ENCODE measurements at places on chromosomes 7 and 10.
A peak's percentile ranks its signal among the peaks of the same experiment; 100 is the strongest.

DNA sequence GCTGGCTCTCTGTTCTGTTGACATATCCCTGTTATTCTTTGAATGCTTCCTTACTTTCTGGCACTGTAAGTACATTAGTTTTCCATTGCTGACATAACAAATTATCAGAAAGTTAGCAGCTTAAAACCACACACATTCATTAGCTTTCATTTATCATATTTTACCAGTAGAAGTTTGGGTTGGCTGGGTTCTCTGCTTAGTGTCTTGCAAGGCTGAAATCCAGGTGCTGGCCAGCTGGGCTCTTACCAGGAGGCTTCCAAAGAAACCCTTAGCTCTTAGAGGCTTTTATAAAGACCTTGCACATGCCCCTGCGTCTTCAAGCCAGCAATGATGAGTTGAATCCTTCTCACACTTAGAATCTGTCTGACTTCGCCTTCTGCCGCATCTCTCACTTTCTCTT is 160.6 kb downstream of the MLLT10 start:
- DNase-seq = no peak

DNA sequence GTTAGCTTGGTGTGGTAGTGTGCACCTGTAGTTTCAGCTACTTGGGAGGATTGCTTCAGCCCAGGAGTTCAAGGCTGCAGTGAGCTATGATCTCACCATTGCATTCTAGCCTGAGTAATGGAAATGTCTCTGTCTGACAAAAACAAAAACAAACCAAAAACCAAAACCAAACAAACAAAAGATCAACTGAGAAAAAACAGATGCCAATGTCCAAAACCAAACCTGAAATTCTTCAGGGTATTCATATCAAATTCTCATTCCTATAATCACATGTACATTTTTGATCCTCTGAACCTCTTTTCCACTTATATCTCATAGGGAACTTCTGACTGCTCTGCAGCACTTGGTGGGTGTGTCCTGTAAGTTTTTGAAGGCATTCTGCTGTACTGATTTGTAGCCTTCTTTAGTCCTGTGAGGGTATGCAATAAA is 87.0 kb downstream of the CDK6 start:
- no peak for DNase-seq

DNA sequence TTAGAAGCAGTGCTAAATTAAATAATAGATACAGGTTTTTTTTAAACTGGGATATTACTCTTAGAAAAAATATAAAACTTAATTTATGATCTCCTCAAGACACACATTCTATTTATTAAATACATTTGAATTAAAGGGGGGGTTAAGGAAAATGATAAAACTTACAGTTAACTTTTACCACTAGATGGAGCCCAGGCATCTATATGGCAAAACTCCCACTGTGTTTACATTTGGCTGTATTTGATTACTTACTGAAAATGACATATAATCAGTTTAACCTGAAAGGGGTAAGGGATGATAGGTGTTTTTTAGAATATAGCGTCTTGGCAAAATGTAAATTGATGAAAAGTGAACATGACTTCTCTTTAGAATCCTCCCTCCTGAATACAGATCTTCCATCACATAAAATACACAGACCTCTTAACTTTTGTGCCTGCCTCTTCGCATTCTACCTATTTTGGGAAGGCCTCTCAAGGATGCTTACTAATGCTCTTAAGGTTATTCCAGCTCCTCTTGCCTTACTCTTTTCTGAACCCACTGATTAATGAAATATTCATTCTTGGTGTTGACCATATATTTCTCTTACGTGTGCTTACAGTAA is 235.7 kb downstream of the AGMO start:
- peak; percentile 56 for DNase-seq

DNA sequence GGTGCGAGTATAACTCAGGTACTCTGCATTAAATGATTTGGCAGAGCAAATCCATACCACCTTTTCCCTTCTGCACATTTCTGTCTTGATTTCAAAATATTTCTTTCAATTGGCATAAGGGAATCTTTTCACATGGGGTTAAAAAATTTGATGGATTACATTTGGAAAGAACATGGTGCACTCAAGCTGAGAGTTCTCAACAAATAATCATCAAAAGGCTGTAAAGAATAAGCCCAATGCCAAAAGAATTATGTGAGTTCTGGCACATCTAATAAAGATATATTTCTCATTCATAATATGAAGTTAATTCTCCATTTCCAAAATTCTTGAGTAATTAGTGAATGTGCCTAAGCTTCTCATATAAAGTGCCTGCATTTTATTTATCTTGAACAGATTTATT is 223.1 kb downstream of the GPR37 start:
- peak; percentile 30 for DNase-seq

DNA sequence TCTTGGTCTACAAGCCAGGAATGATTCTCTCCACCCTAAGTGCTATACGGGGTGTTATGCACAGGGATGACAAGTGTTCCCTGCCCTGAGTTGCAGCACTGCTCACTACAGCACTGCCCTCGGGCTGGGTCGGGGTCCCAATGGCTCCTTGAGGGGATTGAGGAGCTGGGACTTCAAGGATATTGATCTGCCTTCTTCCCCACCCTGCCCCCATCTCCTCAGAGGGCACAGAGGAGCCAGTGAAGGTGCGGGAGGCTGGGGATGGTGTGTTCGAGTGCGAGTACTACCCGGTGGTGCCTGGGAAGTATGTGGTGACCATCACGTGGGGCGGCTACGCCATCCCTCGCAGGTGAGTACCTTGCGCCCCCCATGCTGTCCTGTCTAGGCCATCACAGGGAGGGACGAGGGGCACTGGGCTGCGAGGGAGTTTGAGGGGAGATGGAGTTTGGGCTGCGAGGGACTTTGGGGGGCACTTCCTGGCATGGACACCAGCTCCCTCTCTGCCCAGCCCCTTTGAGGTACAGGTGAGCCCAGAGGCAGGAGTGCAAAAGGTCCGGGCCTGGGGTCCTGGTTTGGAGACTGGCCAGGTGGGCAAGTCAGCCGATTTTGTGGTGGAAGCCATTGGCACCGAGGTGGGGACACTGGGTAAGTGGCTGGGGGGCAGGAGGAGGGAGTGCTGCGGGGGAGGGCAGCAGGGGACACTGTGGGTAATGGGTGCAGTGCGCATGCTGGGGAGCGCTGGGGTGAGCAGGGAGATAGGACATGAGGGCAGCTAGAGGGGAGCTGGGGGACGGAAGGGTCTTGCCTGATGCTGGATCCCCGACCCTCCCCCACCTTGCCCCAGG is 10.3 kb downstream of the FLNC start:
- DNase-seq = no peak

GRCh38 chr7:74141705-74142104 is 32.5 kb upstream of the EIF4H start:
- no peak for DNase-seq

GRCh38 chr10:6274040-6274439 is 71.3 kb downstream of the PFKFB3 start:
- no peak for DNase-seq

DNA sequence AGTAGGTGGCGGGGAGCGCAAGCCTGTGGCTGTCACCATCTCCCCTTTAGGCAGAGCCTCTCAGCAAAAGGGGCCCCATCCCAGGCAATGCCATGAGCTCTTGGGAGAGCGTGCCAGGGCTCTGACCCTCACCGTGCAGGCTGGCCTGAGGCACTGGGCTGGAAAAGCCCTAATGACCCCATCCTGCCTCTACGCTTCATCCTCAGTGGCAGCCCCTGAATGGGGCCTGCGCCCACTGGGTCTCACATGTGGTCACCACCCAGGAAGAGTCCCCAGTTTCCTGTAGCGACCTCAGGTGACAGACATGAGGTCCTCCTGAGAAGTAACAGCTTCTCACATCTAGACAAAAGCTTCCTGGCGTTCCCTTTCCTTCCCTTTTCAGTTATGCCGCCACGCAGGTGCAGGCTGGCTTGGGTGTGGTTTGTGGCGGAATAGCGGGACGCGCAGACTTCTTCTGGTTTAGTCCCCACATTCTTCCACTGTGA is 59.2 kb downstream of the CLEC2L start:
- DNase-seq = no peak

- DNase-seq = no peak
Measured at GRCh38 chr7:157972914-157973313, 614.7 kb downstream of the PTPRN2 start.

DNA sequence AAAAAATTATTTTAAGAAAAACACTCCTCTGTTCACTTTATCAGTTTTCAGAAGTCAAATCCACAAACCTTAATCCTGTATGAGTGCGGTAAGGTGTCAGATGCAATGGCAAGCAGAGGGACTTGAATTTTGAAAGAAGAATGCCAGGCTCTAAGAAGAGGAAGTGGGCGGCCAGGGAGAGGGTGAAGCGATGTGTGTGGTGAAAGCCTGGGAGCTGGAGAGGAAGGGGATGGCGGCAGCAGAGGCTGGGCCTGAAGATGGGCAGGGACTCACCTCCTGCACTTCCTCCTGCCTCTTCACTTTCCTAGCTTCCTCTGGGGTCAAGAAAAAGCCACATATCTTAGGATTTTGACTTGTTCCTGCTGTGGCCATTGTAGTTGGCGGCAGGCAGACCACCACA is 609.6 kb downstream of the PARD3 start:
- DNase-seq = no peak

GRCh38 chr10:100100651-100101184 is 19.0 kb upstream of the CPN1 start:
- DNase-seq = no peak

DNA sequence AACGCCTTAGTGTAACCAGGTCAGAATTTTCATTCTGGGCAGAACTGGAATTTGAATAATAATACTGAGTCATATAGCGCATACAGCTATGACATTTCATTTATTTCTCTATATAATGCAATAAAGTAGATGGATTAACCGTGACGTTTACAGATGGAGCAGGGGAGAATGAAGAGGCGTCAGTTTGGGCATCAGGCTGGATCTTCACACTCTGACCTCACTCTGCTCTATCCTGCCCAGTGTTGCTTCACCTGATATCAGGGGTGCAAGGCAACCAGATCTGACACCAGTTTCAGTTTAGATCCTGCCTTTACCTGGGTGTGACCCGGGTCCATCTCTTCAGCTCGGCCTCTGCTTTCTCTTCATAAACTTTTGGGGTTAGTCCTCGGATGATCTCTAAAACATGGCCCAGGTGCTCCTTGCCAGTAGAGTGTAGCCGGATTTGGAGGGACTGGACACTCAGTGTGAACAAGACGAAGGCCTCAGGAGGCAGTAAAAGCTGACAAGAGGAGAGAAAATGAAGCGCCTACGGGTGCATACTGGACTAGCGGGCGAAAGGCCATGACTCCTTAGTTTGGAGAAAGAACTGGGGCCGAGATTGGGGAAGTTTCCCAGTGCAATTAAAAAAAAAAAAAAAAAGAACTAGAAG is 1.4 kb upstream of the ZYX start:
- DNase-seq = no peak

DNA sequence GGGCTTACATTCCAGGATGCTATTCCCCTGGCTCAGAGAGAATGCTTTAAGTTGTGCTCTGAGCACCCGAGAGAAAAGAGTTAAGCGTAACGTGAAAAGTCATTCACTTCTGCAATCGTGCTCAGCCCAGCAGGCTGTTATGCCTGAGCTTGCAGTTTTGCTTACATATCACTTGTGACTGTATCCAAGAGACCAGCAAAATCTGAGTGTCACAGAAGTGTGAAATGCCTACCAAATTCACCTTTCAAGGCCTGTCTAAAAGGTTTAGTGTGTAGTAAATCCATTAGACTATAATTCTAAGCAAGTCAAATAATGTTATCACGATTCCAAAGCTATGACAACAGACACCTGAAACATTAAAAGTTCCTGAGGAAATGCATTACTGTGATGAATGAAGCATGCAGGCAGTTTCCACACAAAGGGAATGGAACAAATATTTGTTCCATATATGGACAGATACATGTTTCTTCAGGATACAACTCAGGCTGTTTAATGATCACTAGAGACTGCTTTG is 20.1 kb downstream of the ITGB1 start:
- DNase-seq = no peak

- peak; percentile 18 for DNase-seq
Measured at GRCh38 chr7:106563466-106564150, 97.3 kb downstream of the CCDC71L start.

GRCh38 chr10:49382226-49382625 is 13.7 kb downstream of the DRGX start:
- no peak for DNase-seq

DNA sequence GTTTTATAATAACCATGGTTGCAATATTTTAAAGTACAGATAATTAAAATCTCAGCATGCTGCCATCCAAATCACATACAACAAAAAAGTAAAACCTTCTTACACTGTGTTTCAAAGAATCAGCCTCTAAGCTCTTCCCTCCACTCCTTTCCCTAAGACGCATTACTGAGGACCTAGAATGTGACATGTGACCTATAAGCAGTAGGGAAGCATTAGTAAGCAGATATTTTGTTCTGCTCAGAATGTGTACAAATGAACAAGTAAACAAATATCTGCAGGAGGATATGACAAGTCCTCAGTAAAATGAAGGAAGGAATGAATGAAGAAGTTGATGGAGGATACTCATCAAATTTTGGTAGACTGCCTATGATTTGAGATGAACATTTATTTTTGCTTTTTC is 49.1 kb downstream of the RAB11FIP2 start:
- DNase-seq = no peak

GRCh38 chr7:27955596-27955995 is 215.6 kb downstream of the TAX1BP1 start:
- DNase-seq = no peak

DNA sequence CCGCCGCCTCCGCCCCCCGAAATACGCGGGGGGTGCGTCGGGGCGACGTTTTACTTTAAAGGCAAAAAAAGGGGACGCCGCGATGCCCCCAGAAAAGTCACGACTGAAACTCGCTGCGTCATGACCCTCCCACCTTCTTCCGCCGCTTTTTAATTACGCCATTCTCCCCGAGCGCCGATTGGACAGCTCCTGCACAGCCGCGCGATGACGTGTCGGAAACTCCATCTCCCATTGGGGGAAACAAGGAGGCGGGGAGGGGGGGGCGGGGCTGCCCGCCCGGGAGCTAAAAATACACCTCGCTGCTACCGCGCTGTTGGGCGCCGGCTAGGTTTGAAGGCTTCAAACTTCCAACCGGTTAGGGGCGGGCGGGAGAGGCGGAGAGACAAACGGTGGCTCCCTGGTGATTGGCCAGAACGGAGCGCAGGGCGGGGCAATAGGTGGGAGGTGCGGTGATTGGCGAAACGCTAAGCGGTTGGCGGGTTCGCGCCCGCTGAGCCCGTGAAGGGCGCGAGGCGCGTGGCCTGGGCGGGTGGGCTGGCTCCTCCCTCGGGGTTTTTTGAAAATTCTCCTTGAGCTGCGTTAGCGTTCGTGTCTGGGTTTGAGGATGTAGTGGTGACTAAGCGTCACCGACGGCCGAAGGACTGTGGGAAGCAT is at the start of gene RHEB:
RHEB (minus strand) TSS at position 131 of the 654 bp plus-strand sequence. CDS start 384 bp downstream, outside the sequence.
- peak; percentile 97 for DNase-seq
